ENCODE measurements at places on chromosomes 12 and 14.

- no peak for DNase-seq
Measured at GRCh38 chr12:63875703-63876102, 31.2 kb downstream of the SRGAP1 start.

DNA sequence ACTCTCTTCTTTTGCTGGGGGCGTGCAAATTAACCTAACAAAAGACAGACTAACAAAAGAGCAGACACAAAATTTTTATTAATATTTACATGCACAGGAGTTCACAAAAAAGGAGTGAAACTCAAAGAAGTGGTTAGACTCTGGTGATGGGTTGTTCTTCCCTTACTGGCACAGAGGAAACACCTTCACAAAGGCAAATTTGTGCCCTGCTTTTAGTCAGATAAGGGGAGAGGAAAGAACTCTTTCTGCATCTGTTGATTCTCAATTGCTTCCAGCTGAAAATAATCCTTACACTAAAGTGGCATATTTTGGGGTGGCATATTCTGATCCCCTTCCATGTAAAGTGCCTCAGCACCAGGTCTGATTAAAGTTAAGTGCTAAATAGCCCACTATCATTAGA is 190.2 kb upstream of the AMIGO2 start:
- no peak for DNase-seq

- DNase-seq = no peak
Measured at GRCh38 chr12:91947459-91947858, 198.2 kb downstream of the BTG1 start.

GRCh38 chr14:61470961-61471293 is 149.5 kb downstream of the PRKCH start:
- DNase-seq = no peak

Measured in NCI-H1436 treated with DMSO at 0.1 percent for 48 hours (cell line).